ENCODE measurements at places on chromosomes 4 and X. TPM values are rescaled to one million over a fixed set of nuclear protein-coding genes. Genes with fewer than 3 reads are reported as not detected.

CT45A1 gene
- total RNA-seq: not detected

TMSB15B gene
- 4.1 TPM for total RNA-seq

RPL36A gene
- 709 TPM for total RNA-seq

GRCh38 chr4:101787701-101788316 is 2.7 kb upstream of the BANK1 start:
- DNase-seq: no peak

DNA sequence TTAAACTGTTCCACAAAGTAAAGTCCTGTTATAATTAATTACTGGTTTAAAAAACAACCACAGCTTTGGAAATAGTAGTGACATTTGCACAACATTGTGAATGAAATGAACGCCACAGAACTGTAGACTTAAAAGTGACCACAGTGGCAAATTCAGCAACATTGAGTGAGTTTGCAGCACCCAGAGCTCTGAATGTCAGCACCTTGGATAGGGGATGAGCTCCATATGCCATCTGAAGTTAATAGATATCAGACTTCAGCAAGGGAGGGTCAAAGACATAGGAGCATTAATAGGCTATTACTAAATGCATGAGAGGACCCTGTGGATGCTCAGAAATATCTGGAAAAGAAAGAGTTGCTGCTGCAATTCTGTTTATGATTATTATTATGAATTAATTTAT is 55.3 kb upstream of the KCNIP4 start:
- DNase-seq: no peak

DNA sequence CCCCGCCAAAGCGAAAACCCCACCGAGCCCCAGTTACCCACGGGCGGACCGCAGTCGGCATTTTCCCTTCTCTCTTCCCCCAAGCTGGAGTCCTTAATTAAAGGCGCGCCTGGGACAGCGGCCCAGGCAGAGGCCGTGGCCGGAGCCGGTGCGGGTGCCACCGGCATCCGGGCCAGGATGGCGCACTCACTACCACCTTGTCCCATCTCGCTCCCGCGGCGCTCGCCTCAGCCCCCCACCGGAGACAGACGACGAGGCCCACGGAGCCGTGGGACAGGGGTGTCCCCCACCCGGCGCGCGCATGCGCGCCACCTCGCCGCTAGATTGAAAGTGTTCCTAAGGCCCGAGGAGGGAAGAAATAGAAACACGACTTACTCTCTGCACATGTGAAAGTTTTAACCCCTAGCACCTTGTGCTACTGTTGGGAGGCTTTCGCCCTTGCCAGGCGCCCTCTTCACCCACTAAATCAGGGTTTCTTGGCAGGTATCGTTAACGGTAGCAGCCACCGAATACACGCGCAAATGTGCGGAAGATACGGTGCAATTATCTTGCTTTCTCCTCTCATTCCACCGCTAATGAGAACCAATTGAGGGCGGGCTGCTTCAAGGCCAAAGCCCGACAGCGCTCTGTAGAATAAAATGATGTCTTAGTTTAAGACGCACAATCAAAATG is 64.3 kb upstream of the CCDC160 start:
- peak; percentile 62 for DNase-seq

DNA sequence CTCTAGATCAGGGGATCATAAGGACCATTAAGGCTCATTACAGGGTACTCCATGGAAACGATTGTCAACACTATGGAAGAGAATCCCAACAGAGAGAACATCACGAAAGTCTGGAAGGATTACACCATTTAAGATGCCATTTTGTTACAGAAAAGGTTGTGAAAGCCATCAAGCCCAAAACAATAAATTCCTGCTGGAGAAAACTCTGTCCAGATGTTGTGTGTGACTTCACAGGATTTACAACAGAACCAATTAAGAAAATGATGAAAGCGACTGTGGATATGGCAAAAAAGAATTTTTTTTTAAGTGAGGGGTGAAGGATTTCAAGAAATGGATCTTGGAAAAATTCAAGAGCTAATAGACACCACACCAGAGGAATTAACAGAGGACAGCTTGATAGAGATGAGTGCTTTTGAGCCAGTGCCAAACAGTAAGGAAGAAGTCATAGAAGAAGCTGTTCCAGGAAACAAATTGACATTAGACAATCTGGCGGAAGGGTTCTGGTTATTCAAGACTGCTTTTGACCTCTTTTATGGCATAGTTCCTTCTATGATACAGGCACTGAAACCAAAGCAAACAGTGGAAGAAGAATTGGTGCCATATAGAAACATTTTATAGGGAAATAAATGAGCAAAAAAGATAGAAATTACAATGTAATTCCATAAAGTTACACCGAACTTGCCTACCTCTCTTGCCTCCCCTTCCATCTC is 17.3 kb upstream of the LSM6 start:
- DNase-seq: no peak
